ENCODE measurements at places on chromosomes 16 and 17.

DNA sequence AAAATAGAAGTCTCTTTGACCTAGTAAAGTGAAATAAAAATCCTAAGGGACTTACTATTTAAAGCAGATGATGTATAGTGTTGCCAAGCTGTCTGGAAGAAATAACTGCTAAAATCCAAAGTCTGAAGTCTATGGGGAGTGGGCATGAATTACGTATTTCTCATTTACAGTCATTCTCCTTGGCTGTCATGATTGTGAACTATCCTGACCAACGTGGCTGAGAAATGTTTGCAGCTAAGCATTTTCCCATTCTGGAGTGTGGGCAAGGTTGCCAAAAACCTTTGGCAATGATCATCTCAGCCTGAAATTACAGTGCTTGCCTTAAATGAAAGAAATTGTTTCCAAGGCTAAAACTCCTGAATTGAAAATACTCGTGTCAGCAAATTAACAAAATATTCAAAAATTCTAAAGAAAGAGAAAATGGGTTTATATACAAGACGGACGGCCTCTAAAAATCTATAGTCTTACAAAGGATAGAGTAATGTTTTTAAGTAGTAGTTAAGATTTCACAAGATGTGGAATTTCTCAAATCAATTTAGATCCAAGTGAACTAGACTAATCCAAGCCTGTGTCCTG, 77.0 kb downstream of the CACNG1 start:
- no peak for DNase-seq

- DNase-seq = no peak
These were observed 7.9 kb upstream of the MFSD6L start for GRCh38 chr17:8806926-8807550.

- no peak for DNase-seq
These were observed 21.5 kb downstream of the MYH11 start for GRCh38 chr16:15835136-15835878.

- DNase-seq = no peak
These were observed 5.3 kb upstream of the HAS3 start for GRCh38 chr16:69100071-69100691.

- DNase-seq = no peak
These were observed 59.0 kb upstream of the RPH3AL start for GRCh38 chr17:411421-412120.

DNA sequence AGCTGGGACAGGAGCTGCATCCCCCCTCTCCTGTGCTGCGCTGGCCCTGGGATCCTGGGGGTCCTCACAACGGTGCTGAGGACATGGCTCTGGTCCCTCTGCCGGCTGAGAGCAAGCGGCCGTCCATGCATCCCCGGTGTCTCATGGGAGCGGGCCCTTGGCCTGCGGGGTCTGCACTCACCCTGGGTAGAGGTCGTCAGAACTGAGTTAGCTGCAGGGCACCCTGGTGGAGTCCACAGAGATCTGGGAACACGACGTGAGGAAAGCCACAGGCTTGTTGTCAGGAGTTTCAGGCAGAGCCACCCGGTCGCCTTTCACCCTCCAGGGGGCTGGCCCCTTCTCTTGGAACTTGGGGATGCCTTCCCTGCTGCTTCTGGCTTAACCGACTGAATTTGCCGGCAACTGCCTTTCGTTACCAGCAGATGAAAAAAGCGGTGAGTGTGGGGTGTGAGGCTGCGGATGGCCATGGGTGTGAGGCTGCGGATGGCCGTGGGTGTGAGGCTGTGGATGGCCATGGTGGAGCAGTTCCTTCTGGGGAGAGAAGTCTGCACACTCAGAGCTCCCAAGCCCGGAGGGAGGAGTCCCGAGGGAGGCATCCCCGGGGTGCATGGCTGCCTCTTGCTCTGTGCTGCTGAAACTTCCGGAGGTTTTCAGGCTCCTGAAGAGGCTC, 81.7 kb downstream of the LMF1 start:
- DNase-seq = no peak

DNA sequence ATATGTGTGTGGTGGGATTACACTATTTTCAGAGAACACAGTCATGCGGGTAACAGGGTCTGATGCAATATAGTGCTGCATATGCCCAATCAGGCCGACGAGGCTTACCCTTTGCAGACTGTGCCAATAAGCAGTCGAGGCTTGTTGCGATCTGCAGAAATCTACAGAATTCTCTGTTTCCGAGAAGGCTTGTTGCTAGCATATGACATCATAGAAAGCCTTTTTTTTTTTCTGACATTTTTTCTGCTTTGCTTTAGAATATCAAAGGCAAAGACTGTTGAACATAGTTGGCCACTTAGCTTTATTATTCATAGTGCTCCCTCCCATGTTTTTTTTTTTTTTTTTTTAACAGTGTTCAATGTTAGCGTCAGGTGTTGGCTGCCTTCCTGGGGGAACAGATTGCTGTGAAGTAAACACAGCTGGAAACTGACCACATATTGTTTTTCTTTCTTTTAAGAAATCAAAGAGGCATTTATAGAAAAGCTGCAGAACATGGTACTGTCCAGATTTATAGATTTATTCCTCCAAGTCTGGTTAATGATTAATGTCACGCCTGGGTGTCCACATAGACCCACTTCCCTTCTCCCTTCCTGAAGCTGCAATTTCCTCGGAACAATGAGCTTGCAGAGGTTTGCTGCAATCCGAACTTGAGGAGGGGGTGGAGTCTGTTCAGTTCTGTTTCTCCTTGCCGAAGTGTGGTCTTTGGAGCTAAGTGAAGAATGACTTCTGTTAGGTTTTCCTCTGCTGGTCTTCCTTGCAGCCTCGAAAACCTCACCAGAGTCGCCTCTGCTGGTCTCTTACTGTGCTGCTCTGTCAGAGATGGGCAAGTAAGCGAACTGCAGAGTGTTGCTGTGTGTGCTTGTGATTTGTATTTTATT, 87.3 kb downstream of the MAP2K6 start:
- no peak for DNase-seq

DNA sequence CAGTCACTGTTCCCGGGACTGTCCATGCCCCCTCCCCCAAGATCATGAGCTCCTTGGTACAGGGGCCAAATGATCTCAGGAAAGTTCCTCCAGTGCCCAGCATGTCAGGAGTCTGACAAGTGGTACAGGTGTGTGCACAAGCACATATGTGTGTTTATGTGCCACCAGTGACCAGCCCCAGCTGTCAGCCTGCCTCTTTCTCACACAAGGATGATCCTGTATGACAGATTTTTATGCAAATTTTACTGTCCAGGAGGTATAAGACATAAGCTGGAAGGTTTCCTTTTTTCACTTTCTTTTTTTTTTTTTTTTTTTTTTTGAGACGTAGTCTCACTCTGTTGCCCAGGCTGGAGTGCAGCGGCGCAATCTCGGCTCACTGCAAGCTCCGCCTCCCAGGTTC, 31.4 kb upstream of the GFOD2 start:
- DNase-seq = no peak

DNA sequence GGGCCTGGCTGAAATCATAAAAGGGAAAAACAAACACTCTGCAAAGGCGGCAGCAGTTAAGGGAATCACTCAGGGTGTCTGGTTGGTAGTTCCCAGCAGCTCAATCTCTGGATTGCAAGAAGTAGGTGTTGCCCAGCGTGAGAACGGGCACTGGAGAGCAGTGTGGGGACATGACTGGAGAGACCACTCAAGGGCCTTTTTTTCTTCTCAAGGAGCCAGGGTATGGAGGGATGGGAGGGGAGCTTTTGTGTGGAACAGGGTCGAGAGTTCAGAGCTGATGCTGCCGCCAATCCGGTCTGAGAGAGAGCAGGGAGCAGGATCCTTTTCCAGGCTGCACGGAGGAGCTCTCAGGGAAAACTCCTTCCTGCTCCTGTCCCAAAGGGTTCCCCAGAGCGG, 15.2 kb downstream of the SCNN1B start:
- DNase-seq = no peak
